ENCODE measurements at places on chromosomes 2 and 18.

DNA sequence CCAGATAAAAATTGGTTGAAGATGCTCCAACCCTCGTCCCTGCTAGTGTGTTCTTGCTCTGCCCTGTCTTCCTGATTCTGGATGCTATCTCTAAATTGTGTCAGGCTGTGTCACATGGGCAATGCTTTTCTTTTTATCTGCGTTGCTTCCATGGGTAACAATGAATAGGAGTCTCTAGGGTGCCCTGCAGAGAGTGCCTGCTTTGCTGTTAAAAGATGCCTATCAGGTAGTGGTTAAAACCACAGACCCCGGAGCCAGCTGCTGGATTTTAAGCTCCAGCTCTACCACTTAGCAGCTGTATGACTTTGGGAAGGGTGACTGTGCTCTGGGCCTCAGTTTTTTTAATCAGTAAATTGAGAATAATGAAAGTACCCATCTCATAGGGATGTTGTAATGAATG is 340.3 kb downstream of the PLCL1 start:
- DNase-seq: no peak

DNA sequence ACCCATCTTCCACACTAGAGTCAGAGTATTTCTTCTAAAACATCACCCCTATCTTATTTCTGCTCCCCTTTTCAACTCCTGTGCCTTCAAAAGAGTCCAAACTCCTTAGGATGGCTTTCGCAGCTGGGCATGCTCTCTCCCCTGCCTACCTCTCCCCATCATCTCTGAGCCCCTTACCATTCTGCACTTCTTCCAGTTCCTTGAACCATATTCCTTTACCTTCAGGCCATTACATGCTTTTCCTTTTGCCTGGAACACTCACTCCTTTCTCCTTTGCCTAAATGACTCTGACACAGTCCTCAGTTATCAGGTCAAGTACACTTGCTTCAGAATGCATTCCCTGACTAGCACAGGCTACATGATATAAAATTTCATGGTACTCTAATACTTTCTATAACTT is 22.4 kb downstream of the APOB start:
- no peak for DNase-seq

- DNase-seq: no peak
These were observed 8.7 kb downstream of the SP140 start for GRCh38 chr2:230234122-230234722.

DNA sequence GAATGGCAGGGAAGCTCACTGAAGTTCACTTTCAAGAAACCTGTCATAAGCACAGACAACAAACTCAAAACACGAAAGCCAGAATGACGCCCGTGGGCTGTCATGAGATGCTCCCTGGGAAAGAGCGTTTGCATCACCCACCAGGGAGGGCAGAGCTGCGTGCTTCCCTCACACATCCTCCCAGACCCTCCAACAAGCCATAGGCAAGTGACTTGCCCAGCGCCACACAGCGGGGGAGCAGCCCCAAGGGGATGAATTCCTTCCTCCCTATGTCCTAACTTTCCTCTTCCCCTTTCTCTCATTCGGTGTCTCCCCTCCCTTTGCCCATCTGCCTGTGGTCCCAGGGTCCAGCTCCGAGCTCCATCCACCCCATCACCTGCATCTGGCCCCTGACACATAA is 10.7 kb downstream of the BIN1 start:
- no peak for DNase-seq

GRCh38 chr2:35496022-35496421 is 859.6 kb upstream of the CRIM1 start:
- no peak for DNase-seq

DNA sequence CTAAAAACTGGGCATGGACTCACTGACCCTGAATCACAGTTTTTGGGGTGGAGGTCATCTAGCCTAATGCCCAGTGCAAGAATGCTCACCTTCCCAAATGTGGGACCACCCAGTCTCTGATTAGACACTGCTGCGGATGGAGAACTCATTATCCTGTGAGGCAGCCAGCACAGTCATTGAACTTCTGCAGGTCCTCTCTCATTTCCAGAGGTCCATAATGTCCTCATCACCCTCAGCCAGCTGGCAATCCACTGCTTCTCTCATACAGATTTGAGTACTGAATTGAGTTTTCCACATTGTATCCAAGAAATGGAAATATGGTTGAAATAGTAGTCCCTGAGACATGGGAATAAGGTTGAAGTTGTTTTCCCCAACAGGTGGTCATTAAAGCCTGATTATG is 5.0 kb upstream of the MYO5B start:
- no peak for DNase-seq

All from fibroblast of skin of abdomen (primary cell).